Activated CD4-positive, CD25-positive, alpha-beta regulatory T cell (primary cell): ENCODE measurements at places on chromosomes 12 and 14.

GRCh38 chr12:48980953-48981756 lies 3.0 kb downstream of the WNT1 start:
- no peak for DNase-seq

DNA sequence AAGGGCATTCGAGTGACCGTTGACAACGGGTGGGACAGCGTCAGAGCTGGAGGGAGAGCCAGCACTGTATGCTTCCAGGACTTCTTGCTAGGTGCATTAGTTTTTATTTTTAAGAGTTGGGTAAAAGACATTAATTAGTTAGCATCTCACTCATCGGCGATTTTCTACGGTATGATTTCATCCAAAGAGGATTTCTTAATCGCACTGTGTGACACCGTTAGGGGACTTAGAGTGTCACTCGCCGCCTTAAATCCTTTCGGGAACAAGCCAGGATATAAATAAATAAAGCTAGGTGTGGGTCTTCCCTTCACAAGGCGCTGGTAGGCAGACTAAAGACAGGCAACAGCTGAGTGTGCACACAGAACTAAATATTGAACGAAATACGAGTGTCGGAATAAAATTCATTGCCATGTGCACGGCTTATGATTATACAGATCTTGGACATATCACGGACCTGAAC lies 869 bp upstream of the NOVA1 start:
- DNase-seq: no peak

GRCh38 chr14:58177125-58177524 lies 22.8 kb upstream of the ACTR10 start:
- DNase-seq: no peak

- DNase-seq: no peak
Measured at GRCh38 chr12:126591533-126591932, 1526.3 kb downstream of the AACS start.

GRCh38 chr14:59190372-59190771 lies 1.9 kb downstream of the DAAM1 start:
- DNase-seq: no peak

GRCh38 chr12:69663726-69664125 lies 35.4 kb downstream of the BEST3 start:
- DNase-seq: no peak

DNA sequence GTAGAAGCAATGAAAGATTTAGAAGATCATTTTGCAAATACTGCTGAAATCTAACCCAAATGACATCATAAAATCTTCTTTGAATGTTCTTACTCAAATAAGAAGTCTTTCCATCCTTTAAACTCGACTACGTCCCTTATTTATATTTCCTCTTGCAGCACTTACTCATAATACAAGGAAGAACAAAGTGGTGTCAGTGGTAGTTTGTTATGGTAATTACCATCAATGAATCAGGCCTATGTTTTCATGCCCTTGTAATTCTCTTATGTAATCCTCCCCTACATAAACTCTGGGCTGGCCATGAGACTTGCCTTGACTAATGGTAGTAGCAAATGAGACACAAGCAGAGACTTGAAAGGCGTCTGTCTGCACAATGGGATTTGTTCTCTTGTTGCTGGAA lies 17.0 kb downstream of the EEA1 start:
- no peak for DNase-seq

DNA sequence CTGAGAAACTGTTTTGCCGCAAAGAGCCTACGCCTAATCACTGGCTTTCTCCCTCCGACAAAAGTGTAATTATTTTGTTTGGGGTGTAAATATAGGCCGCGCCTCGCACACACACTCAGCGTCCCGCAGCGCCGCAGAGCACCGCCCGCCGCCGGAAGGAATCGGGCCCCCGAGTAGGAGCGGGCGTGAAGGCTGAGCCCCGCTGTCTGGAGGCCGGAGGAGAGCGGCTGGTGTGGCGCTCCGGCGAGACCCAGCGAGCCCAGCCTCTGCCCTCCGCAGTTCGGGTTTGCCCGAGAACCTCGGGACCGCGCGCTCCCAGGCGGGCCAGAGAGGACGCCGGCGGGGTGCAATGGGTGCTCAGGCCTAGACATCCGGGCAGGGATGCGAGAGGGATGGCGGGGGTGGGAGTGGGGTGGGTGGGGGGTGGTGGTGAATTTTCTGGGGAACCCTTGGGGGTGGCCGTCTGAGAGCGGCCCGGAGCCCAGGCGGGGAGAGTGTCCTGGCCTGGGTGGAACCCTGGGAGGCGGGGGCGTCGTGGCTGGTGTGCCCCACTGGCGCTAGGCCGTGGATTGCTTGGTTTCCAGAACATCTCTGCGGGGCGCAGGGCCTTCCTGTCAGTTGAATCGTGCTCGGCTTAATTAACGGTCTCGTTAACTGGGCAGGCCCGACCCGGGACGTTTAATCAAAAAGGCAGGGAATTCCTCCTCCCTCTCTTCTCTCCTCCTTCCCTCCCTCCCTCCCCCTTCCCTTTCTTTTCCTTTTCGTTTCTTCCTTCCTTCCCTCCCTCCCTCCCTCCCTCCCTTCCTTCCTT lies 4.7 kb upstream of the LHX5 start:
- DNase-seq: no peak

GRCh38 chr14:103057372-103058163 lies at the start of gene CDC42BPB:
Gene CDC42BPB (minus strand): TSS chr14:103057549. CDS start chr14:103057173, 376 bp downstream.
- no peak for DNase-seq

- DNase-seq: no peak
Measured at GRCh38 chr12:15583804-15584203, 205.4 kb downstream of the EPS8 start.

DNA sequence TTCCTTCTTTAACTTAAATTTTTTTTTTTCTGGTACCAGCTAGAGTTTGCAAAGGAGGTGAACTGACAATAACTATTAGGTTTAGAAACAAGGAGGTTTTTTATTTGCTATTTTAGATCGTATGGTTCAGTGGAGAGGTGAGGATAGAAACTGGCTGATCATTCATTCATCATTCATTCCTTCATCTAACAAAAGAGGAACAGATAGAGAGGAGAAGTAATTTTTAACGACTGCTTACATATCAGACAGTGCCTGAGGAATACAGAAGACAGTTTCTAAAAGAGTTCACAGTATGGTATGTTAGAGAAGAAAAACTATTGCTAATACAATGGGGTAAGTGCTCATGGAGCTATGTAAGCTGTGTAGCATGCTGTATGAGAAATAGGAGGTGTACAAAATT lies 111.1 kb downstream of the ERC1 start:
- DNase-seq: no peak

- no peak for DNase-seq
Measured at GRCh38 chr14:105577314-105577861, 51.0 kb downstream of the TMEM121 start.

- DNase-seq: no peak
Measured at GRCh38 chr12:115873451-115874082, 403.9 kb downstream of the MED13L start.

DNA sequence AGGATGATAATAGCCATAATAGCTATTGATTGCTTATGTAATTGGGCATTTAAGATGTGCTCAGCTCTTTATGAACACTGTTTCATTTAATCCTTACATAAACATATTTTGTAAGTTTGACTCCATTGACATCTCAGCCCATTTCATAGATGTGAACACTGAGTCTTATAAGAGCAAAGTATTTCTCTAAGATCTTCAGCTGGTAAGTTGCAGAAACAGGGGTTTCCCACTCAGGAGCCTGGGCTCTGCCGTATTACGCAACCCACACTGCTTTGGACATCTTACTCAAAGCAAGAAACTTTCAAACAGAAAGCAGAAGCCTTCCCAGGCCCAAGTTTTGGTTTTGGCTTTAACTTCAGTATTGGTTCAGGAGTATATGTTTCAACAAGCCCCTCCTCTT lies 705.1 kb downstream of the MED13L start:
- no peak for DNase-seq

GRCh38 chr12:67498991-67499390 lies 149.6 kb upstream of the DYRK2 start:
- DNase-seq: no peak

DNA sequence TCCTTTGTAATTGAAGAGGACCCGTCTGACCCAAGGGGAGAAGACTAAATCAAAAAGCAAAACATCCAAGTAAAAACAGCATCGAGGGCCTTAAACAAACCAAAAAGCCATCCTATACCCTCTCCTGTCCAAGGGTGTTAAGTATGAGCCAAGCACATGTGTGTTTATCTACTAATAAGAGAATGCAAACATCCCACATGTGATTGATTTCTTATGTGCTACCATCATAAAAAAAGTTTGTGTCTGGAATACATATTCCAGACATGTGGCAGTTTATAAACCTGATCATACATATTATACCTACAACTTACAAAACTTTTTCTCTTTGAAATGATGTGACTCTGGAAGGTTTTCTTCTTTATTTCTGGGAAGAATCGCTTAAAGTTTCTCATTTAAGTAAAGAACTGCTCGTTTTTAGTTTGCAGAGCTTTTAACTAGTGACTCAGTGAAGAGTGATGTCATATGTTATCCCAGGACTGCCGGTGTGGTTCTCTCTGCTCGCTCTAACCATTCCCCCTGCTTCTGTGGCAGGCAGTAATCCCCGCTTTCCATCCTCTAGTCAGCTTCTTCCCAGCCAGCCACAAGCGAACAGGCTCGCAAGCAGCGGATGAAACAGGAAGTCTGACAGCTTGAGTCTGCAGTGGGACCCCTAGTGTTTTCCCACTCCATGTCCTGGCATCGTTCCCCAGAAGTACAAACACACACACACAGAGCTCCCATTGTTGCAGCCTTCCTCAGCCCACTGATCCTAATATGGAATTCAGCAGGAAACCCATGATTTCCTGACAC lies 431 bp upstream of the RHOJ start:
- no peak for DNase-seq

DNA sequence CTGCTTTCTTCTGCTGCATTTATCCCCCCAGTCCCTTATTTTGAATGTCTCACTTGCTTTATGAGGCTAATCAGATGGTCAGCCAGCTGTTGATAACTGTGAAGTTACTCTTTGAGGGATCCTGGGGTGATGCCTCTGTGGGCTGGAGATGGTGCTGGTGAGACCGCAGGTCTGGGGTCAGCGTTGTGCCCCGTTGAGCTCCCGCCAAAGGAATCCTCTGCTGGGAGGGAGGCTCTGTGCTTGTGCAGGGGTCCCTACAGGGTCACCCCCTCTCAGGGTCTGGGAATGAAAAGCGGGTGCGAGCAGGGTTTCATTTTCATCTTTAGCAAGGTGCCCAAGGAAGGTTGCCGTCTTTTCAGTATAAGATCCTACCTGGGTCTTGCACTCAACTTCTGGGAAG lies 161.2 kb upstream of the RTL1 start:
- no peak for DNase-seq

DNA sequence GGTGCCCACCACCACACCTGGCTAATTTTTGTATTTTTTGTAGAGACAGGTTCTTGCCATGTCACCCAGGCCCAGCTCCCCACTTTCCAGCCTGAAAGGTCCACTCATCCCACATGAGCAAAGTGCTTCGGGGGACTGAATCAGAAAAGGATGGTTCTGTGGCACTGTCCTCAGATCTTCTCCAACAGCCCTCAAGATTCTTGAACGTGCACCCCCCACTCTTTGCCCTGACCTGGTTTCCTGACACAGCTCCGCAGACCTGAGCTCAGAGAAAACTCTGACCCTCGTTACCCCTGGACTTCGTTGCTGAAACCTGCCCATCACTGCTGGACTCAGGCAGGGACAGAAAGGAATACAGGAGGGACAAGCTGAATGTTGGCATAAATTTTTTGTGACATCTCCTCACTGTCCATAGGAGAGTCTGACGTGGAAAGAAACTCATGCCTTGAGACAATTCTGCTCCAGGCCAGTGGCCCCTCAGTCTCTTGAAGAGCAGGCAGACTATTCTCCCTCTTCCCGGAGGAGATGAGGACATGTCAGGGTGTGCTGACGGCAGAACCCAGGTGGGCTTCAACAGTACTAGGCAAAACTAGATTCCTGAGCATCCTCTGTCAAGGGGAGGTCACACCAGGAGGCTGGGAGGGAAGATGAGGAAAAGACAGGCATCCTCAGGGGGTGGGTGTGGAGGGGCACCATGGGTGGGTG lies 149.3 kb downstream of the DPF3 start:
- DNase-seq: no peak

GRCh38 chr12:53532524-53533445 lies 25.5 kb upstream of the NPFF start:
- DNase-seq: no peak

DNA sequence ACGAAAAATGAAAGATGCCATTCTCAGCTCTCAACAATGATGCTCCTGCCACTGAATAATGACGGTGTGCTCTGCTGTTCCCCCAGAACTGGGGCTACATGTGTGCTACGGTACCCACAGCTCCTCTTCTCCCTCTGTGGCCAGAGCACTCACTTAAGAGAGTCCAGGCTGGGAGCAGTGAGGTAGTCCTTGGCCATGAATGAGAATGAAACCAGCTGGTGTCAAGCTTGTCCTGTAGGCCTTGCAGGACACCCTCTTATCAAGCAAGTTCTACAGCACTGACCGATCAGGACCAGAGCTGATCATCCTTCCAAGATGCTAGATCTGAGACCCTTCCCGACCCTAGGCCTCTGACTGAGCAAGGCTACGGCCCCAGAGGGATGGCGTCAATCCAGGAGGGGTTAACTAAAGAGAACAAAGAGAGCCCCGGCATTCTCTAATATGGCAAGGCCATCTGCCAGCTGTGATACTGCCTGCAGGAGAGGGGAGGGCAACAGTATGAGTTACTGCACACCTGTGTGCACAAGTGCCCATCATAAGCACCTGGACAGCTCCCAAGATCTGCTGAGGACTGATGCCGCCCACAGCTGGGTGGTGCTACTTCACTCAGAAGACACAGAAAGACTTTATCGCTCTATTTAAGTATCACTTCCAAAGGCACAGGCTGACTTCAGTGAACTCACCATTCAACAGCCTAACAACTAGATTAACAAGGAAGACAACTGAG lies 30.5 kb downstream of the APPL2 start:
- no peak for DNase-seq
